ENCODE measurements at places on chromosomes 12 and 14.

- H3K36me3 ChIP-seq, result no peaks in the 10 kb centered on the region
- no peaks in the 10 kb centered on the region for H3K27me3 ChIP-seq
- peaks cover 1% of the 10 kb centered on the region for H3K4me1 ChIP-seq
- DNase-seq, result no peak
Measured at GRCh38 chr14:50978888-50979287, 34.6 kb upstream of the PYGL start.

- H3K27me3 ChIP-seq, result no peaks in the 10 kb centered on the region
- no peaks in the 10 kb centered on the region for H3K36me3 ChIP-seq
- H3K27ac ChIP-seq, result no peak overlapping the region
- peak overlapping the region; percentile 82 for H3K4me3 ChIP-seq
- H3K4me1 ChIP-seq, result no peaks in the 10 kb centered on the region
- DNase-seq, result no peak
Measured at GRCh38 chr12:32105986-32106516, 596 bp upstream of the BICD1 start.

DNA sequence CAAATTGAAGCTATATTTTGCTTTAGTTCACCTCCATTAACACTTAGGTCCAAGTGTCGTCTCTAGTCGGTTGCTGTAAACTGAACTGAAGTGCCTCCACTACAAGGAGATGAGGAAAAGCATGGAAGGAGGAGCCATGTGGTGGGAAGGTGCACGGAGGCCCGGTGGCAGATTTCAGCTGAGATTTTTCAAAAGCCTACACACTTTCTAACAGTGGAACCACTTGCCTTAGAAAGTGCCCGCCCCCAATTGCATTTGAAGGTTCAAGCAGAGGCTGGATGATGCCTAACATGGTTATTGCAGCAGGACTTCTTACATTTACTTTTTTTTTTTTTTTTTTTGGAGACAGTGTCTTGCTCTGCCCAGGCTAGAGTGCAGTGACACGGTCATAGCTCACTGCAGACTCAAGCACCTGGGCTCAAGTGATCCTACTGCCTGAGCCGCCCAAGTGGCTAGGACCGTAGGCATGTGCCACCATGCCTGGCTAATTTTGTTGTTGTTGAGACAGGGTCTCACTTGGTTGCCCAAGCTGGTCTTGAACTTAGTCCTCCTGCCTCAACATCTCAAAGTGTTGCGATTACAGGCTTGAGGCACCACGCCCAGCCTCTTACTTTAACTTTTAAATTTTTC lies 27.6 kb downstream of the EML1 start:
- no peak overlapping the region for H3K4me3 ChIP-seq
- H3K4me1 ChIP-seq, result peaks cover 4% of the 10 kb centered on the region
- H3K27ac ChIP-seq, result no peak overlapping the region
- no peaks in the 10 kb centered on the region for H3K36me3 ChIP-seq
- no peak for DNase-seq

DNA sequence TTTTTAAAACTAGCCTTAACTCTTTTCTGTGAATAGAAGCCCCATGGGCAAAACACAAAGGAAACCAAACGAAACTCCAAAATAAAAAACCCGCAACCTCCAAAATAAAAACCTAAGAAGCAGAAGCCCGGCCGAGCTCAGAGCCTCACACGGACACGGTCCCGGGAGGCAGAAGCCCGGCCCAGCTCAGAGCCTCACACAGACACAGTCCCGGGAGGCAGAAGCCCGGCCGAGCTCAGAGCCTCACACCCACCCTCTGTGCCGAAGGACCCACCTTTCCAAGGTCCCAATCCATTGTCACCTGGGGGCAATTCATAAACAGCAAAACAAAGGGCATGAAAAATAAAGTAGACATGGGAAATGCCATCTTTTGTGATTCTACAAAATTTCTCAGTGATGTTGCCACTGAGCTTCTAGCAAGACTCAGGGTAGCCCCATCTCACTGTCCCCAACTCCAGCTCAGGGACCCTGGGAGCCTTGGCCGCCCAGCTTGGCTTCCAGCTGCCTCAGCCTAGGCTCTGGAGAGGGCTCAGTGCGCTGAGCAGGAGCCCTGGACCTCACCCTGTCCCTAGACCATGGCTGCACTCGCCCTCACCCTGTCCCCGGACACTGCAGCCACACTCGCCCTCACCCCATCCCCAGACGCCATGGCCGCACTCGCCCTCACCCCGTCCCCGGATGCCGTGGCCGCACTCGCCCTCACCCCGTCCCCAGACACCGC lies 82.2 kb downstream of the GALNT9 start:
- no peaks in the 10 kb centered on the region for H3K36me3 ChIP-seq
- no peaks in the 10 kb centered on the region for H3K27me3 ChIP-seq
- H3K27ac ChIP-seq, result no peak overlapping the region
- no peaks in the 10 kb centered on the region for H3K4me1 ChIP-seq

- DNase-seq, result no peak
- no peaks in the 10 kb centered on the region for H3K36me3 ChIP-seq
- peaks cover 19% of the 10 kb centered on the region for H3K27me3 ChIP-seq
- H3K4me3 ChIP-seq, result peak overlapping the region; percentile 22
- no peak overlapping the region for H3K27ac ChIP-seq
Measured at GRCh38 chr14:35534873-35535482, 1.0 kb downstream of the INSM2 start.

DNA sequence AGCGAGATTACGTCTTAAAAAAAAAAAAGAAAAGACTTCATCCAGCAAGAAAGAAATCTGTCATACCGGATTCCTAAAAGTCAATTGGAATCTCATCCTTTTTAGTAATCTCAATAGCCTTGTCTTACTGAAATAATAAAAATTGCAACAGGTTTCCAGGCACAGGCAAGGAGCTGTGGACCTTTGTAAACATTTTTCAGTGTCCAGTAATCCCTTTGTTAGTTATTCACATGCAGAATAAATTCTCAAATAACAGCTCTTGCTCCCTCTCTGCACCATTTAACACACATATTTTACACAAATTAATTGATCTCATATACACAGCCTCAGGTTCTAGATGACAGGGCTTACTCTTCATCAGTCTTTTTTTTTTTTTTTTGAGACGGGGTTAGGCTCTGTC lies 22.0 kb upstream of the CALM1 start:
- H3K4me1 ChIP-seq, result no peaks in the 10 kb centered on the region
- no peak overlapping the region for H3K27ac ChIP-seq
- H3K36me3 ChIP-seq, result no peaks in the 10 kb centered on the region
- H3K27me3 ChIP-seq, result no peaks in the 10 kb centered on the region
- DNase-seq, result no peak
- H3K4me3 ChIP-seq, result no peak overlapping the region

- H3K36me3 ChIP-seq, result no peaks in the 10 kb centered on the region
- no peaks in the 10 kb centered on the region for H3K4me1 ChIP-seq
- H3K27ac ChIP-seq, result no peak overlapping the region
Measured at GRCh38 chr14:101456246-101457175, 104.8 kb upstream of the DIO3 start.

- no peaks in the 10 kb centered on the region for H3K27me3 ChIP-seq
- DNase-seq, result no peak
- peak overlapping the region; percentile 7 for H3K4me3 ChIP-seq
- no peak overlapping the region for H3K27ac ChIP-seq
- no peaks in the 10 kb centered on the region for H3K36me3 ChIP-seq
Measured at GRCh38 chr12:132083614-132083940, 60.5 kb downstream of the DDX51 start.

- no peaks in the 10 kb centered on the region for H3K27me3 ChIP-seq
- H3K4me1 ChIP-seq, result no peaks in the 10 kb centered on the region
- no peak overlapping the region for H3K27ac ChIP-seq
Measured at GRCh38 chr14:22962061-22962676, 5.3 kb upstream of the HAUS4 start.

- H3K36me3 ChIP-seq, result no peaks in the 10 kb centered on the region
- H3K27ac ChIP-seq, result no peak overlapping the region
- H3K4me1 ChIP-seq, result no peaks in the 10 kb centered on the region
- H3K4me3 ChIP-seq, result no peak overlapping the region
Measured at GRCh38 chr12:115191342-115191741, 507.4 kb upstream of the TBX3 start.

GRCh38 chr12:112792301-112792700 lies 753 bp downstream of the RPH3A start:
- H3K27ac ChIP-seq, result no peak overlapping the region
- H3K27me3 ChIP-seq, result peaks cover 11% of the 10 kb centered on the region
- DNase-seq, result no peak
- H3K4me1 ChIP-seq, result peaks cover 1% of the 10 kb centered on the region

- no peaks in the 10 kb centered on the region for H3K27me3 ChIP-seq
- H3K4me3 ChIP-seq, result no peak overlapping the region
- no peak for DNase-seq
- no peaks in the 10 kb centered on the region for H3K4me1 ChIP-seq
- H3K36me3 ChIP-seq, result no peaks in the 10 kb centered on the region
Measured at GRCh38 chr14:106622200-106622745, 1095.9 kb downstream of the TMEM121 start.

GRCh38 chr12:20320552-20320951 lies 47.8 kb upstream of the PDE3A start:
- no peaks in the 10 kb centered on the region for H3K4me1 ChIP-seq
- H3K27me3 ChIP-seq, result no peaks in the 10 kb centered on the region

DNA sequence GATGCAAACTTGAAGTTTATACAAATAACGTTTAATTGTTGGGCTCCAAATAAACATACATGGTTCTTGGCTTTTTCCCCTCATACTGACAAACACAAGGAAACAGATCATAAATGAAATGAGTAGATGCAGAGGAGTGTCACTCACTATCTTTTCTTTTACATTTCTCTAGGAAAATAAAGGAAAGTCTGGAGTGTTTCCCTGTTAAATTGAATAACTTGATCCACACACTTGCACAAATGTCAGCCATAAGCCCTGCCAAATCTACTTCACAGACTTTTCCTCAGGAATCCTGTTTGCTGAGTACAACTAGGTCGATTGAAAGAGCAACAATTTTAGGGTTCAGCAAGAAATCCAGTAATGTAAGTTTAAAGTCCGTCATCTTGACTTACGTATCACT lies 175.3 kb downstream of the PLCZ1 start:
- H3K27ac ChIP-seq, result no peak overlapping the region
- H3K36me3 ChIP-seq, result no peaks in the 10 kb centered on the region
- H3K4me1 ChIP-seq, result no peaks in the 10 kb centered on the region
- no peaks in the 10 kb centered on the region for H3K27me3 ChIP-seq

- H3K4me3 ChIP-seq, result no peak overlapping the region
- DNase-seq, result no peak
- no peaks in the 10 kb centered on the region for H3K36me3 ChIP-seq
- H3K27ac ChIP-seq, result no peak overlapping the region
- no peaks in the 10 kb centered on the region for H3K27me3 ChIP-seq
Measured at GRCh38 chr14:52844262-52845060, 53.1 kb upstream of the GNPNAT1 start.

- DNase-seq, result no peak
- no peak overlapping the region for H3K4me3 ChIP-seq
- no peaks in the 10 kb centered on the region for H3K27me3 ChIP-seq
- no peaks in the 10 kb centered on the region for H3K4me1 ChIP-seq
- H3K36me3 ChIP-seq, result no peaks in the 10 kb centered on the region
Measured at GRCh38 chr12:106179086-106179485, 40.3 kb upstream of the NUAK1 start.

GRCh38 chr14:76097547-76097946 lies 54.2 kb upstream of the GPATCH2L start:
- no peaks in the 10 kb centered on the region for H3K27me3 ChIP-seq
- H3K4me1 ChIP-seq, result no peaks in the 10 kb centered on the region
- no peaks in the 10 kb centered on the region for H3K36me3 ChIP-seq
- H3K4me3 ChIP-seq, result no peak overlapping the region
- H3K27ac ChIP-seq, result no peak overlapping the region
- no peak for DNase-seq
